ENCODE measurements at places on chromosomes 11 and 22.
A peak's percentile ranks its signal among the peaks of the same experiment; 100 is the strongest.

GRCh38 chr22:41846268-41846987, 13.5 kb downstream of the SREBF2 start:
- DNase-seq: no peak

GRCh38 chr22:35617137-35617755, at the start of gene MB:
MB (minus strand) TSS chr22:35617329; CDS start chr22:35617257, 72 bp downstream.
- DNase-seq: no peak

- DNase-seq: no peak
Observed at GRCh38 chr11:34907934-34908593, 8.1 kb downstream of the APIP start.

- no peak for DNase-seq
Observed at GRCh38 chr11:90661233-90661632, 438.4 kb upstream of the CHORDC1 start.

GRCh38 chr11:1302461-1303125, 6.8 kb downstream of the TOLLIP start:
- DNase-seq: no peak

GRCh38 chr22:27605390-27605789, 196.2 kb downstream of the MN1 start:
- no peak for DNase-seq

DNA sequence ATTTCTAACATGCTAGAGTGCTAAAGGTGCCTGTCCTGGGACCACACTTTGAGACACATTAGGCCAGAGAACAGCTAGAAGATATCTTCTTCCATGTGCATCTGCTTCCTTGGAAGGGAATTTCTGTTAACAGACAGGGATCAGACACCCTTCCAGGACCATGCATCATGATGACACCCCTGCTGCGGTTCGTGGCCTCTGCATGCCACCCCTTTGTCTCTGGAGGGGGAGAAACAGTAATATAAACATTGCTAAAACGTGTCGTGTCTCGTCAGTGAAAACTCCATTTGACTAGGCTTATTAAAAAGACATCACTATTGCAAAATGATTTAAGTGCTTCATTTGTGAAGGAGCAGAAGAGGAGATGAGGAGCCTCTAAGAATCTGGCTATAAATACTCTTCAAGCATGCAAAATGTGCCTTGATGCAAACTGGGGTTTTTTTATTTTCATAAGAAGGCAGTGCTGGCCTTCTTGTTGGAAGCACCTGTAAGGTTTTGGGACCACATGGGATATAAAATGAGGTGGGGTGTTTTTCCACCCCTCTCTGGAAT, 141.6 kb downstream of the MYO18B start:
- DNase-seq: no peak

GRCh38 chr11:19867064-19867463, 154.4 kb downstream of the NAV2 start:
- no peak for DNase-seq

DNA sequence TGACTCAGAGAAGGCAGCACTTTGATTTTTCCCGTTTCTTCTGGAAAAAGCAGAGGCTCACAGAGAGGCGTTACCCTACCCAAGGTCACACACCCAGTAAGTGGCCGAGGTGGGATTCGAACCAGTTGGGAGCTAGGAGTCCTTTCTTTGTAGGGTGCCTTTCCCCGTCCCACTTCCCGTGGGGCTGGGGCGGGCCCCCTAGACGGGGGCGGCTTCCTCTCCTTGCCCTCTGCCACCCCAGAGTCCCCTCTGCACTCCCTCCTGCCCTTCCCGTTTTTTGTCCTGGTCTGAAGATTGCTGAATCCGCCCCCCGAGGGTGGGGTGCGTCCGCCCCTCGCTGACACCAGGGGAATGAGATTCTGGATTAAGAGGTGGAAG, 747 bp downstream of the TPCN2 start:
- DNase-seq: no peak

GRCh38 chr11:99773646-99774045, 752.9 kb downstream of the CNTN5 start:
- DNase-seq: no peak

DNA sequence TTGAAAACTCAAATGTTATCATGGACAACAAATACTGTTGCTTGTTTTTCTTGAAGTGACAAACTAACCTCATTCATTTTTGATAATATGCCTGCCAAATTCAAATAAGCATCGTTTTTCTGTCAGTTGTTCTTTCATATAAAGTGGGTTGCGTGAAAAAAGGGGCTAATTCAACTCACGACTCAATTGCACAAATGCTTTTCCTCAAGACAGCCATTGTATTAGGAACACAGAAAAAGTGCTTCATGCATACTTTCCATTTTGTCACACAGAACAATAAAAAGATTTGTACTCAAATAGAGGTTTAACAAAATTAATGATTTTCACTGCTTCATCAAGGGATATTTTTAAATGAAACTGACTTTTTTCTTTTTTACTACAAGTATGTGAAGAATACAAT, 94.6 kb upstream of the ALKBH3 start:
- no peak for DNase-seq

- DNase-seq: peak; percentile 90
Observed at GRCh38 chr11:43327987-43328386, 16.2 kb downstream of the API5 start.

GRCh38 chr11:108019870-108020540, 11.3 kb downstream of the CUL5 start:
- peak; percentile 24 for DNase-seq

DNA sequence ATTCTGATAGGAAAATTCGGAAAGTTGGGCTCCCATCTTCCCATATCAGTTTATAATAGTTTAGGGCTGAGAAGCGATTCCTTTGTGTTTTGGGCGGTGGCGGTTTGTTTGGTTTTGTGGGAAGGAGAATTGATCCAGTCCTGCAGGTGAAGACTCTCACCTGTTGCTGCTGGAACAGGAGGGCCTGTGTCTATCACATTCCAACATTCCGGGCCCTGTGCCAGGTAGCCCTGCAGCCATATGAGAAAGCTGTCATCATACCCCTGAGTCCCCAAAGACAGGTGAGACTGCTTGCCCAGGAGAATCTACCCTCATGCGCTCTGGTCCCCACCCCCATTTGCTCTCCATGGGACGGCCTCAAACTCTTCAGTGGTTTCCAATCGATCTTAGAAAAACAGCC, 62.1 kb downstream of the TRAF6 start:
- no peak for DNase-seq

GRCh38 chr22:45738206-45738605, 66.6 kb downstream of the ATXN10 start:
- peak; percentile 33 for DNase-seq

- DNase-seq: no peak
Observed at GRCh38 chr11:124240621-124241397, at the start of gene OR8G1. OR8G1 (plus strand) TSS chr11:124241095; CDS start chr11:124249676, 8,581 bp downstream.

- DNase-seq: peak; percentile 17
Observed at GRCh38 chr22:27952779-27953178, 33.7 kb upstream of the PITPNB start.

- no peak for DNase-seq
Observed at GRCh38 chr11:124892146-124892545, 5.5 kb downstream of the ROBO4 start.

- DNase-seq: peak; percentile 12
Observed at GRCh38 chr22:43376765-43377547, 33.8 kb upstream of the SCUBE1 start.

- DNase-seq: no peak
Observed at GRCh38 chr11:96538622-96539021, 148.8 kb downstream of the JRKL start.

- DNase-seq: peak; percentile 89
Observed at GRCh38 chr22:38313384-38313955, 3.8 kb downstream of the CSNK1E start.

- DNase-seq: no peak
Observed at GRCh38 chr11:131378931-131379330, 8.5 kb downstream of the NTM start.

DNA sequence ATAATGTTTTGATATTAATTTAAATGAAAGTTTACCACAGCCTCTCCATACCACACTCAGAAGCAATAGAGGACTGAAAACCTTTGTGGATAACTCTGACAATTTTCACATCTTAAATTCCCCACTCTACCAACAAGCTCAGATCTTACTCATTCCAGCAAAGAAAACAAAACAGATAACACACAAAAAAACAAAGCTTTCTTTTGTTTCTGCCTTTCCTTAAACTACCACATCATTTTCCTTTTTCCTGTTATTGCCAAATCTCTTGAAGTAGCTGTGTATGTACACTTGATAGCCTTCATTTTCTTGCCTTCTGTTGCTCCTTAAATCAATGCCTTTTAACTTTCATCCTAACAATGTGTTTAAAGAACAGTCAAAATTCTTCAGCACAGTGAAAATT, 484.9 kb downstream of the NTM start:
- DNase-seq: no peak

DNA sequence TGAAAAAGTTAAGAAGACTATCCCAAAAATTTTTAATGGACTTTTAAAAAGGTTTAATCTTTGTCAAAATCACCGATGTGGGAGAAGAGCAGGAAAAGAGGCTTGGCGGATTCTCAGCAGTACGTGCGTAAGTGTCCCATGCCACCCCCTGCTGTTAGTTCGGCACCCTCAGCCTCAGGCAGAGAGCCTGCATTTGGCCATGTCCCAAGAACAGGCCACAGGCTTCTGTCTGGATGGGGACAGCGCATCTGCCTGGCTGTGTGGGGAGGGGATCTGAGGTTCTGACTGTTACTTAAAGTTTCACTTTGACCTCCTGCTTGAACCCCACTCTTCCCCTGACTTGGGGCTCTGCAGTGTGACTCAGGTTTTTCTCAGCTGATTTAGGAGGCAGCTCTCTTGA, 35.3 kb downstream of the EXT2 start:
- DNase-seq: no peak

GRCh38 chr22:45997077-45997776, 20.3 kb upstream of the WNT7B start:
- peak; percentile 98 for DNase-seq

DNA sequence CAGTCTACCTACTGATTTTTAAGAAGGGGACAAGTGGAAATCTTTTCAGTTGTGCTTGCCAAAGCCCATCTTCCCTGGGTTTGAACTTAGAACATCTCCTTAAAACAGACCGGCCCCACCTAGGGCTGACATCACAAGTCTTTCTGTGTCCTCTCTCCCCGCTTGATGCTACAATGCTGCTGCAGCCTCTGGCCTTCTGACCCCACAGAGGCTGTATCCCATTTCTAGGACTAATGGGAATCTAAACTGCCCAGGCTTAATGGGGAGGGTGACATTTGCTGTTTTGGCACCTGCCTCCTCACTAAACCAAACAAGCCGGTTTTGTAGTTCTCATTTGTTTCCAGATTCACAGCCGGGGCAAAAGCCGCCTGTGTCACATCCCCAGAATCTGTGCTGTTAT, 121.3 kb upstream of the CADM1 start:
- DNase-seq: no peak

GRCh38 chr11:131544591-131544990, 174.2 kb downstream of the NTM start:
- DNase-seq: no peak

GRCh38 chr11:9687711-9688477, 24.0 kb downstream of the SWAP70 start:
- peak; percentile 36 for DNase-seq

DNA sequence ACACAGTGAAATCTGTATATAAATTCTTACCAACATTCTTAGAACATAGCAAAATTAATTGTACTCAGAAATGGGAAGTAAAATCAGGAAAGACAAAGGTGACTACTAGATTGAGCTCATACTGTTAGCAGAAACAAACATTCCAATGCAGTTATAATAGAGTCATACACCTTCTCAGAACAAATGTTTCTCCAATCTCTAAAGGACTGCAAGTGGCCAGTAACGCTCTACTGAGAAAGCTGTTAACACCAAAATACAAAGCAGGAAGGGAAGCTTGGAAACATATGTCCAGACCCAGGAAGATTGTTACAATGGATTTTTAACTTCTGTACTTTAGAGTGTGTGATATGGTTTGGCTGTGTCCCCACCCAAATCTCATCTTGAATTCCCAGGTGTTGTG, 341.5 kb downstream of the LARGE1 start:
- DNase-seq: no peak

DNA sequence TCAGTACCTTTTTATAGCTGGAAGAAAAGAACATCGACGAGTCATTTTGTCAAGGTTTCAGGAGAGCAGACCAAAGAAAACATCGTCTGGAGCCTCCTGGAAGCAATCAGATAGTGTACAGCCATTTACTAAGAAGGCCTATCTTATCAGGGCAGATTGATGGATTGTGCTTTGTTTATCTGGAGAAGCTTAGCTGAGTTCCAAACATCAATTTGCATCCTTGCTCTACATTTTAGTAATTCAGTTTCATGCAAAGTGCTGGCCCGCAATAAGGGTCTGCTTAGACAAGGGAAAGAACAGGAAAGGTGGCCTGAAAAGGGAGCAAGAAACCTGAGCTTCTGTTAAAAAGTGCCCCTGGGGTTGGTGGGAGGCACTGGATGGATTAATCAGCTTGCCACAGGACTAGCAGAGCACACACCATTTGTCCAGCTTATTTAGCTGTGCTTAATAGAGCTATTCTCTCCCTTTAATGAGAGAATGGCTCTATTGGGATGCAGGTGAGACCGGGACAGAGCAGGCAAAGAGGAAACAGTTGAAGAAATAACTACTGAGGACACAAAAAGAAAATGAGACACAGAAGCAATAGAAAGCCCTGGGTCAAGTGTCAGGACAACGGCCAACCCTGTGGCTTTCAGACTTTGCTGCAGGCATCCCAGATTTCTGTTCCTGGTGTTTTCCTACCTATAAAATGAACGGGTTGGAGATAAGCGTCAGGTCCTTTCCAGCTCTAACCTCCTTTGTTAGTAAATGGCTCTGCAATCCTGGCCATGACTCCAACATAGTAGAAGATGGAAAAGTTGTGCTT, 122.1 kb upstream of the TTC12 start:
- DNase-seq: no peak

GRCh38 chr22:24069721-24070120, 58.6 kb downstream of the CABIN1 start:
- DNase-seq: no peak

DNA sequence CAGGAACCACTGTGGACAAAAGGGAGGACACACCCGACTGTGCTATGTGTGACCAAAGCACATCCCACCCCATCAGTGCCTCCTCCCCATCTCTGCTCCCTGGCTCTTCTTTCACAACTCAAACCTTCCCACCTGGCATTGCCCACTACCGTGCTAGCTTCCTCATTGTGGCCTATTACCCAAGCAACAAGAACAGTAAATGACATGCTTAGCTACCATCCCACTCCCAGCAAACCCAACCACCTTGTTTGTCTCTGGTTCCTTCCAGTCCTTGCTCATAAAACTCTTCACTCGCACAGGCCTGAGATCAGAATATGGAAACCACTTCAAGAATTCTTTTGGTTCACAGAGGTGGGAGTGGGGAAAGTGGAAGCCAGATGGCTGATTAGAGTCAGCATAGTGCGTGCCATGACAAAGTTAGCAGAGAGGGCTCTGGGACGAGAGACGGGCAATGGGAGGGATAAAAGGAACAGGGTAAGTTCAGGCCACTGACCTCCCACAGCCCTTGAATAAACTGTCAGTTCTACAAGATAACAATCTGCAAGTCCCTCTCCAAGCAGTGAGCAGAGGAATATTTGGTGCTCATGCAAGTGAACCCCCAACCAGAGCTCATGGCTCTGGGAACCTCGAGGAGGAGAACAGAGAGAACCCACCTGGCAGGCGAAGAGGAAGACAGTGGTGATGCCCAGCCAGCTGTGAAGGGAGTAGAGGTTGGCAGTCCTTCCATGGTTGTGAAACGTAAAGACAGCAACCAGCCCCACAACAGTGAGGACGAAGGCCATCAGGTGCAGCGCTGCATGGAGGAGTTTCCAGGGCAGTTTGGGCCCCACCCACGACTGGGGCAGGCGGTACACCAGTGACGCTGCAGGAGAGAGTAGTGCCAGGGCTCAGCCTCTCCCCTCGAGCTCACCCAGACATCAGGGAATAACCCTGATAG, 8.3 kb downstream of the CYB561A3 start:
- no peak for DNase-seq
